ENCODE measurements at places on chromosomes 3 and 15. TPM values are rescaled to one million over a fixed set of nuclear protein-coding genes. Genes with fewer than 3 reads are reported as not detected.

The ZBTB47 gene
- total RNA-seq, result 23.5 TPM

The ARRDC4 gene
- total RNA-seq, result 16.2 TPM

The SCN5A gene
- total RNA-seq, result 0.16 TPM

The HDC gene
- total RNA-seq, result not detected

The MINAR1 gene
- 0.36 TPM for total RNA-seq

The CHD2 gene
- 34.5 TPM for total RNA-seq

The PPP1R14D gene
- total RNA-seq, result not detected

The SLC12A1 gene
- not detected for total RNA-seq

The CCR1 gene
- not detected for total RNA-seq

The ZIC1 gene
- not detected for total RNA-seq

Data from cardiac atrium fibroblast (primary cell).